ENCODE measurements at places on chromosomes 2 and 18. TPM values are rescaled to one million over a fixed set of nuclear protein-coding genes. Genes with fewer than 3 reads are reported as not detected.

DNA sequence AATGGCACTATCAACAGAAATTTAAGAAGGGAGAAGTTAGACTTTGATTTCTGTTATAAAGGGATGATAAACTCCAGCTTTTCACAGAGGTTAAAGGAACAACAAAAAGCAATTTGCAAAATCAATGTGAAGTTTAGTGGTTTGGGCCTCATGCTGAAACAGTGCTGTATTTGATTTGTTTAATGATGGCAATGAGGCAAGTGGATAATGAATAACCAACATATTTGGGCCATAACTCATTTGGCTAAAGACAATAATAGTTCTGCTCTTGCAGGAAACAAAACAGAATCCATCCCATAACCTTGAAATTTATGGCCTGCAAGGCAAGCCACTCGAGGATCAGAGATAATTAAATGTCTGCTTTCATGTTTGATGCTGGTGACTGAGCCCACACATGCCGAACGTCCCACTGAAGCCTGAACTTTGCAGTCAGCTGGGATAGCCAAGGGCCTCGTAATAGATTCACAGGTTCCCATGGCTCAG lies 56.5 kb downstream of the TPGS2 start:
- DNase-seq = peak; percentile 56

DNA sequence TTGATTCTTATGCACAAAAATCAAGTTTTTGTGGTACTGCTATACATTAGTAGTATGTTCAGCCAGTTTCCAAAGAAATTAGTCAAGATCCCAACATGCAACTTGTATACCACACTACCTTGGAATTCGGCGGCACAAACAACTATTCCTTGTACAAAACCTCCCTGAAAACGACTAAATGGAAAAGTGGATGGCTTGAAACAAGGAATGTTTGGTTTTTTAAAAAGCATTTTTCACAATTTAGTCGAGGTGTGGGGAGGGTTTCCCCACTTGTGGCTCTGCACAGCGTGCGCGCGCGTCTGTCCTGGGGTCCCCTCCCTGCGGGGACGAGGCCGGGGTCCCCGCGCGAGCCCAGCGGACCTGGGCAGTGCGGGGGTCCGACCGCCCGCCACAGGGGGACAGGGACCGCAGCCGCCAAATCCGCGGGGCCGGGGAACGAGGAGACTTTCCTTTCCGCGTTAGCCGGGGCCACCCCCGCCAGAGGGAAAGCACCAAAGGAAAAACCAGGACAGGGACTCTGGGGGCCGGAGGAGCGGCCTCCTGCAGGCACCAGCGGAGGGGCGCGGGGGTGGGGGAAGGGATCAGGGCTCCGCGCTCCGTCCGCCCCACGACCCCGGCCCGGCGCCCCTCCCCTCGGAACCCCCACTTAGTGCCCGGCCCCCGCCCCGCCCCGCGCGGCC lies 534 bp upstream of the SOCS6 start:
- DNase-seq = no peak

DNA sequence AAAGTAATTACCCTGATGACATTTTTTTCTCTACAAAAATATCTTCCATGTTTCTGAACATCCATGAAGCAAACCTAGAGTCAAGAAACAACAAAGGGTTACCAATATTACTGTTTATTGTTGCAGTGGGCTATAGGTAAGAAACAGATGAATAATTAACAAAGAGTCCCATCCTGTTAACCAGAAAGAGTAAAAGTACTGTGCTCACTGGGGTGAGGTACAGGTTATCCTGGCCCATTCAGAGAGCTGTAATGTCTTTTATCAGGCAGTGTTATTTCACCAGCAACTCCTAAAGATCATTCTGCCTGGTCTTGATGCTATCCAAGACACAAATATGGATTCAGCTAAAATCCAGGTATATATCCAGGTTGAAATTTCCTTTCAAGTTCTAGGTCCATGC lies 754.9 kb downstream of the SATB2 start:
- DNase-seq = no peak

GRCh38 chr2:6880200-6880733 lies 2.7 kb downstream of the RSAD2 start:
- DNase-seq = no peak

GRCh38 chr2:1963786-1964185 lies 219.5 kb upstream of the PXDN start:
- DNase-seq = no peak

DNA sequence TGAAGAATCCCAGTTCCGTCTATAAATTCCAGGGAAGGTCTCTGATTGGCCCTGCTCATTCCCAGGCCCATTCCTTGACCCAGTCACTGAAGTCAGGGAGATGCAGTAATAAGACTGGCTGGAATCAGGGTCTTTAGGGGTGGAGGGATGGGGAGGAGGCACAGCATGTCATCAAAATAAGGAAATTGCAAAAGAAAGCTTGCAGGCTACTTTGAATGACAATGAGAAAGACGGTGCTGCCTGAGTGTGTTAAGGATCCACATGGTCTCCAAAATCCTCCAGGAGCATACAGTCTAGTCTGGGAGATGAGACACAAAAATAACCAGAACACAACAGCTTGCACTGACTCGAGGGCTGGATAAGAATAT lies 2.0 kb upstream of the DES start:
- no peak for DNase-seq

GRCh38 chr2:96251721-96252292 lies 14.0 kb downstream of the TMEM127 start:
- DNase-seq = no peak

DNA sequence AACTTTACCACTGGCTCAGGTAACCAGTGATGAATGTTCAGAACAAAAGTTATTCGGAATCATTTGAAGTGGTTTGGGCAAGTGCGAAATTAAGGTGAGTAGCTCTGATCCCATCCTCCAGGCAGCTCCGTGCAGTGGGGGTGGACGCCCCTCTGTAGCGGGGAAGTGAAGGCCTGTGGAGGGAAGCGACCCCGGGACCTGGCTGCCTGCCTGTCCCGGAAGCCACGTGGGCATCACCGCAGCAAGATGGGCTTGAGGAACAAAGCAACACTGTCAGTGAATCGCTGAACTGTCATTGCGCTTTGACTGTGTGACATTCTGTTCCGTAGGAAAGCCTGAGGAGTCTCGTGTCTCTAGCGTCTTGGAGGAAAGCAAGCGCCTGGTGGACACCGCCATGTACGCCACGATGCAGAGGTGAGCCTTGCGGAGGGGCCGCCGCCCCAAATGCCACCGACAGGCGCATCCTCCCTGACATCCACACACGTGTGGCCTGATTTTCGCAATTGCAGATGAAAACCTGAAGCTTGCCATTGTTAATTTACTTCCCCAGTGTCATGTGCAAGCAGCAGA lies 9.5 kb downstream of the TPO start:
- DNase-seq = no peak

DNA sequence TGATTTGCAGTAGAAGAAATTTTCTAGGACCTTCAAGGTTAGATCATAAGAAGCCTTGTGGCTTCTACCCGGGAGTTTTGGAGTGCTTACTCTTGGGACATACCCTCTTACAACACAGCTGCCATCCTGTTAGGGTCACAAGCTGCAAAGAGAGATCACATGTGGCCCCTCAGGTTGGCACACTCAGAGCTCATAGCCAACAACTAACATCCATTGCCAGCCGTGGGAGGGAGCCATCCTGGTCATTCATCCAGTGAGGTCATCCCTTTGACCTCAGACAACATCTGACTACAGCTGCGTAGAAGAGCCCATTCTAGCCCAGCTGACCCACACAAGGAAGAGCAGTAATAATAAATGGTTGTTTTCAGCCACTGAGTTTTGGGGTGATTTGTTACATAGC lies 76.9 kb upstream of the NABP1 start:
- no peak for DNase-seq

DNA sequence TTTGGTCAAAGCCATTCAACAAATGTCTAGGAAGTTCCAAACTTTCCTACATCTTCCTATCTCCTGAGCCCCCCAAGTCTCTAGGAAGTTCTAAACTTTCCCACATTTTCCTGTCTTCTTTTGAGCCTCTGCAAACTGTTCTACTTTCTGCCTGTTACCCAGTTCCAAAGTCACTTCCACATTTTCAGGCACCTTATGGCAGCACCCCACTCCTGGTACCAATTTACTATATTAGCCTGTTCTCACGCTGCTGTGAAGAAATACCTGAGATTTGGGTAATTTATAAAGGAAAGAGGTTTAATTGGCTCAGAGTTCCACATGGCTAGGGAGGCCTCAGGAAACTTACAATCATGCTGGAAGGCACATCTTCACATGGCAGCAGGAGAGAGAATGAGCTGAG lies 869.2 kb downstream of the TDRD15 start:
- no peak for DNase-seq

DNA sequence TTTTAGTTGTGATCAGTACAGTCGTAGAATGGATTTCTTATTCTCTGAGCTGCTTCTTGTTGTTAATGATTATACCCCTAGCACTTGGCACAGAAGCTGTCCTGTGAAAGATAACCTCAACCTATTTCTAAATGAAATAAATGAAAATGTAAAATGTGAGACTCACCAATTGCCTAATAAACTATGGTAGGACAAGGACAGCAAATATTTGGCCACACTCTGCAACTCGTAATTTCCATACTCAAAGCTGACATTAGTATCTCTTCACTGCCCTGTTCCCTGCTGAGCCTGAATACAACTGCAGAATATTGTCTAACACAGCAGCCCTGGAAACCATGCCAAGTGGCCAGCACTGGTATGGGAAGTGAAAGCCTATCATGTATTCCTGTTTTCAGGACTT lies 34.5 kb downstream of the TMEM182 start:
- no peak for DNase-seq

GRCh38 chr2:101467306-101467705 lies 7.6 kb downstream of the RFX8 start:
- DNase-seq = no peak

GRCh38 chr18:78813936-78814710 lies 165.5 kb upstream of the SALL3 start:
- DNase-seq = no peak

The SERPINB12 gene
- 0.10 TPM for polyA plus RNA-seq

The ANKRD30B gene
- 0.16 TPM for polyA plus RNA-seq

The RAD51AP2 gene
- polyA plus RNA-seq = 0.07 TPM

The HSBP1L1 gene
- 18.7 TPM for polyA plus RNA-seq

The UGT1A10 gene
- not detected for polyA plus RNA-seq

The MEP1B gene
- not detected for polyA plus RNA-seq

The IGFBP5 gene
- polyA plus RNA-seq = 398 TPM

The PSMA8 gene
- polyA plus RNA-seq = not detected

The ARL4C gene
- 43.4 TPM for polyA plus RNA-seq

The DNAH7 gene
- polyA plus RNA-seq = 7.5 TPM

The DCDC2C gene
- polyA plus RNA-seq = not detected

The CIAO1 gene
- 70.7 TPM for polyA plus RNA-seq

The CCDC74B gene
- 12.4 TPM for polyA plus RNA-seq

The FAM136A gene
- polyA plus RNA-seq = 79.7 TPM

The NMUR1 gene
- 0.38 TPM for polyA plus RNA-seq

The SERPINB13 gene
- polyA plus RNA-seq = not detected

The OTOS gene
- polyA plus RNA-seq = not detected

The DYSF gene
- 16.0 TPM for polyA plus RNA-seq

Data from right renal cortex interstitium (tissue), 3 donors.